ENCODE measurements at places on chromosomes 11 and 22.
A peak's percentile ranks its signal among the peaks of the same experiment; 100 is the strongest.

GRCh38 chr11:2869561-2870427, 15.8 kb downstream of the CDKN1C start:
- DNase-seq: no peak

DNA sequence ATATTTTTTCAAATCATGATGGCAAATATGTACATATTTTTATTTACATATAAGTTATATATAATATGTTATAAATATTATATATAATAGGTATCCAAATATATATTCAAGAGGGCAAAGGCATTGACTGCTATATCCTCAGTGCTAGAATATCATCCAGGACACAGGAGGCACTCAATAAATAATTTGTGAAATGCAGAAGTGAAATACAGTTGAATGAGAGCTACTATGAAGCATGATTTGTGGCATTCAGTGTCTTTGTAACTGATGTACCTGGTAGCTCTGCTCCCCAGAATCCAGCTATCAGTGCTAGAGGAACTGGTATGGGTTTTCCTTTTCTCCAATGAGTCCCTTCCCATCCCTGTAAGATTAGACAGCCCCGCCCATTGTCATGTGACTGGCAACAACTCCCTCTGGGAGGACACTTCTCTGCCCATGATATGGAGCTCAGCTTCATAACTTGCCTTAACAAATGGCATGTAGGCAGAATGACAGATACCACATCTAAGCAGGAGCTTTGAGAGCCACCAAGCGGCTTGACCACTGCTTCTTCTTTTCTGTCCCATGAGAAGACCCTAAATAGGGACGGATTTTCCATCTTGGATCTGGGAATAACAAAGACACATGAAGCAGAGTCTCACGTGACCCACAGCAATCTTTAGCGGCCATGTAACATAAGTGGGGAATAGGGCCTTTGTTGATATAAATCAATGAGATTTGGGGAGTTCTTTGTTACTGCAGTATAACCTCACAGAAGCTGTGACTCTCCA, 10.2 kb upstream of the CD82 start:
- DNase-seq: no peak

DNA sequence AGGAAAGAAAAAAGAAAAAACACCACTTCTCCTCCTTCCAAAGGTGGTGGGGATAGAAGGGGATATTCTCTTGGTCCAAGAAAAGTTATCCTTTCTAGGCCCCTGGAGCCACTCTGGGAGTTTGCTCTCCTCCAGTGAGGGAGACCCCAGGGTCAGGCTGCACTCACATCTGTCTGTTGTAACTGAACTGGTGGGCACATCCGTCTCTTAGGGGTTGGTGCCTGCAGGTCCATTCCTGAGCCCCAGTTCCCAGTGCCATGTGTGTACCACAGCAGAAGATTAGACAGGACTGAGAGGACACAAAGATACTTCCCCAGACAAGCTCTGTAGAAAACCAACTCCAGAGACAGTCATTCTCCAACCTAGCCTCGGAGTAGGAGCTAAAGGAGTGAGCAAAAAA, 3.1 kb upstream of the ATG2A start:
- DNase-seq: no peak

- DNase-seq: no peak
Measured at GRCh38 chr11:130655300-130655699, 206.9 kb downstream of the ADAMTS15 start.

- no peak for DNase-seq
Measured at GRCh38 chr11:93613231-93613831, 48.2 kb upstream of the CEP295 start.

GRCh38 chr11:133955081-133955891, 1.5 kb downstream of the IGSF9B start:
- DNase-seq: no peak

DNA sequence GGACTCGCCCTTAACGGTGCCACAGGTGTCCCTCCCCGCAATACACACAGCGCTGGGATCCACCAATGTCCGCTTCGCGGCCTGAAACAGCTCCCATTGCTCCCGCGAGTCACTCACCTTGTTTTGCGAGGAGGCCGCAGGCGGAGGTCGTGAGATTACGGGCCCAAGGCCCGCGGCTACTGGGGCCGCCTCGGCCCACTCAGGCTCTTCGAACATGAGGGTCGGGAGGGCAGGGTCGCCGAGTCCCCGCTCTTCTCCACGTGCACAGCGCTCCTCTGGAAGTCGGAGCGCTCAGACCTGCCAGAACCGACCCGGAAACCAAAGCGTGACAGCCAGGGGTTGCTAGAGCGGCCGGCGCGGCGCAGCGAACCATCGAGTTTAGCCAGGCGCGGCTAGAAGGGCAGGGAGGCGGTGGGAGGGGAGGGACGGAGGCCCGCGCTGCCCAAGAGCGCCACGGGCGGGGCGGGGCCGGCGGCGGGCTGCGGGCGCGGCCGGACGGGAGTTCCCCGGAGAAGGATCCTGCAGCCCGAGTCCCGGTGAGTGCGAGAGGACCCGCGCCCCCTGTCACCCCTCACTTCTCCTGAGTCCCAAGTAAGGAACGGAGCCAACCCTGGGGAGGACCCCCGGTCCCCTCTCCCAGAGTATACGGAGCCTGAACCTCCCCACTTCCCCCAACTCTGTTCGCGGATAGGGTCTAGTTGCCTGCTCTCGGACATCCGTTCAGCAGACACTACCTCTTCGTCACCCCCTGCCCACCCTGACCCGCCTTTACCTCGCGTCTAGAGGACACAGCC, at the start of the genes ILK and RRP8:
Gene ILK (plus strand): TSS at position 488 of the 794 bp plus-strand sequence. CDS start 498 bp downstream, outside the sequence.
Gene RRP8 (minus strand): TSS at position 330 of the 794 bp plus-strand sequence. CDS start 114 bp downstream, at position 216.
- DNase-seq: peak; percentile 89

- DNase-seq: no peak
Measured at GRCh38 chr11:117631336-117632140, 165.5 kb downstream of the DSCAML1 start.

DNA sequence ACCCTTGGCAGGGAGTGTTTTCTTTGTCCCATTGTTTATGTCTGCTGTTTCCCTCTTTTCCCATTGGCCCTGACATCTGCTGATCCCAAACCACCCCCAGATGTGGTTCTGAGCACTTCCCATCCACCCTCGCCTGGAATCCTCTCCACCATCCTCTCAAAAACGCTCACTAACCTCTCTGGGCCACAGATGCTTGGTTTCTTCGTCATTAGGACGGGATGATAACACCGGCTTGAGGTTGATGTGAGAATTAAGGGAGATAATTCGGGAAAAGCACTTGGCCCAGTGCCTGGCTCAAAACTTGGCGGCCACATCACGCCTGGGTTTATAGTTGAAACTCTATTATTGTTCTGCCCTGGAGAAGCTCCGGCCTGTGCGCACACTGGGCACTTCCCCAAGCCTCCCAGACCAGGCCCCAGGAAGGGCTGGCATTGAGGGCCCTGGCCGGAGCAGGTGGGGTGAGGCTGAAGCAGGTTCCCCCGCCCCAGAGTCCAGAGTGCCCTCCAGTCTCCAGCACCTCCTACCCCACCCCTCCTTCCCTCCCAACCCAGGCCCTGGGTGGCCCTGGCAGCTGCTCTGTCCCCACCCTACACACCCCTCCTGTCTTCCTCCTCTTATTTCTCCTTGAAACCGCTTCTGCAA, 63.7 kb downstream of the CYTH4 start:
- DNase-seq: peak; percentile 91

DNA sequence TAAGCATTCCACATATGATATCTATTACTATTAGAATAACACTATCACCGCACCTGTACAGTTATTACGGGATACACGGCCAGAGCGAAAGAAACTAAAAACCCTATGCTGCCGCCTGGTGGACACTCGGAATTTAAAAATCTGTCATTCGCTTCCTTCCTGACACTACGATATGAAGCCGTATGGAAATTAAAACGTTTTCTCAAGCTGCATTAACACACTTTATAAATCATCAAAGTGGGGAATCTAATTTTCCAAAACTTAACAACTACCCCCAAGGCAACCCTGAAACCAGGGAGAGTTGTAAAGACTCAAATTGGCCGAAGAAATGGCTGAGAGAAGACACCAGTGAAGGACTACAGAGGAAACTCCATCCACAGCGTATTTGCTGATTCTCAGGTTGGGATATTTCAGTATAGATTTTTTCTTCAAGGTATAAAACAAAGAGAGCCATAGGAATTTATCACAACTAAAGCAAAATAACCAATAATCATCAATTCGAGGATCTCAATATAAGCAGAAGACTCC, 1.4 kb downstream of the CCDC73 start:
- DNase-seq: peak; percentile 52

DNA sequence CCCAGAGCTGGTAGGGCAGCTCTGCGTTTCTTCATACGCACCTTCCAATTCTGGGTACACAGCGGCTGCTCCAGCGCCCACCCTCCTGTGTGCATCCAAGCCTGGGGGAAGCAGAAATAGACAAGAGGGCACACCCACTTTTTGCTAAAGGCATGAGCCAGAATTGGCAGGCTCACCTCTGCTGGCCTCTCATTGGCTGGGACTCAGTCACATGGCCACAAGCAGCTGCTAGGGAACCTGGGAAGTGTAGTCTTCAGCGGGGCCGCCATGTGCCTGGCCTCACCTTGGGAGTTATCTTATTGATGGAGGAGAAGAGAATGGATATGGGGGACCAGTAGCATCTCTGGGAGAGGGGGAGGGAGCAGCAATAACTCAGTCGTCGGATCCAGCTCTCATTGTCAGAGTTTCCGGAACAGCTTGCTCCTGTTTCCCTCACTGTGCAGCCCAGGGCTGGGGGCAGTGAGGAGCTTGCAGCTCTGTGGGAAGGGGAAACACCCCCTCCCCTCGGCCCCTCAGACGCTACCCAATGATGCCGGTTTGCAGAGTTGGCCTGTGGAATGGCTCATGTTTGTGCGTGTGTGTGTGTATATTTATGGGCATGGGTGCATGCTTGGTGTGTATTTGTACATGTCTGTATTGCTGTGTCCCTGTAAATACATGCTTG, 11.8 kb upstream of the MIEF1 start:
- DNase-seq: peak; percentile 68

- DNase-seq: no peak
Measured at GRCh38 chr11:60511393-60511792, 3.8 kb upstream of the MS4A13 start.

DNA sequence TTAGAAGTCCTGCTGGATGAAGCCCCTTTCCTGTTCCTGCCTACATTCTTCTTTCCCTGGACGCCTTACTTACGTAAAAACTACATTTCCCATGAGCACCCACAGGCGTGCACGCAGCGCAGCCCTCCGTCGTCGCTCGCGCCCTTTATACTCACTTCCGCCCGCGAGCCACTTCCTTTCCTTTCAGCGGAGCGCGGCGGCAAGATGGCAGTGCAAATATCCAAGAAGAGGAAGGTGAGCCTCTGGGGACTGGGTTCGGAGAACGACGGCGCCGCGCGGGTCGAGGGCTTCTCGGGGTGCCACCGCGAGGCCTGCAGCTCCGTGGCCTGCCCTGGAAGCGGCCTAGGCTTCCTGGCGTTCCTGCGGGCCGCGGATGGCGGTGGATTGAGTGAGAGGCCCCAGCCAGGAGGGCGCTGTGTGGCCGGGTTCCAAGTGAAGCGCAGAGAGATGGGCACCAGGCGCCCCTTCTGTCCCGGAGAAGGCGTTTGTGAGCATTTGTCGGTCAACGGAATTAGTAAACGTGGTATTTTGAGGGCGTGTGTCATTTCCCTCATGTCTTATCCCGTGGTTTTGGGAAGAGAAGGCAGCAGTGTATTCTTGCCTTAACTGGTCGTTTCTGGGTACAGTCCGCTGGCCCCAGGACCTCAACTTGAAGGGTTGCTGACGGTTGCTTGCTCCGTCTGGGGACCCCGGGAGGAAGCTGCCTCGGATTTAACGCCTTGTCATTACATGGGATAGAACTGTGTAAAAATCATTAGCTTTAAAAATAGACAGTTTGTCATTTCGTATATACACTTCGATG, at the start of gene RPS3:
Gene RPS3 (plus strand): TSS at position 175 of the 802 bp plus-strand sequence. CDS start 30 bp downstream, at position 205.
- peak; percentile 91 for DNase-seq

DNA sequence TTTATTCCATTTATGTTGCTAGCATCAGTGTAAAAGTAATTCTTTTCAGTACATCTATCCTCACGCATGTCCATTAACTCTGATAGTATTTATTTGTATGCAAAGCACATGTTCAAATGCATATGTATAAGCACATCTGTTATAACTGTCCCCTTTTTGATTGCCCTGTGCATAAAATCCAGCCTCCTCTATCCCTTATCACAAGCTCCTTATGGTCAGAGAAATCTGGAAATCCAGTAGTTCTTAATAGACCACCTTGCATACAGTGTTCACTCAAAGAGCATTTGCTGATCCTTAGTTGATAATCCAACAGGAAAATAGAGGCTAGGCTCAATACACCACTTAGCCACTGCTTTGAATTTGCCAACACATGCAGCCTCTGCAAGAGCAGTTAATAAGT, 443.5 kb downstream of the AASDHPPT start:
- no peak for DNase-seq

DNA sequence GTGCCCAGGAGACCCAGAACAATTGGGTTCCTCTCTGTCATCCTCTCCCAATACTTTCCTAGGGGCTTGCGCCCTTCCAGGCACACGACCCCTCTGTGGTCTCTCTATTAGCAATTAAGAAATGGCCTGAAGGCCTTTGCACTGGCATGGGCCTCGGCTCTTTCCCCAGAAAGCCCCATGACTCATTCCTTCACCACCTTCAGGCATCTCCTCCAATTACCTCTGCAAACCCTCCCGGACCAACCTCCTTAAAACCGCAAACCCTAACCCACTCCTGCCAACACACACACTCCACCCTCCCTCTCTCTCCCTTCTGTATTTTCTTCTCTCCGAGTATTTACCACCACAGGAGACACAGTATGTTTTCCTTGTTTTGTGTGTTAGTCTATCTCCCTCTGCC, 36.7 kb downstream of the LARGE1 start:
- DNase-seq: no peak

DNA sequence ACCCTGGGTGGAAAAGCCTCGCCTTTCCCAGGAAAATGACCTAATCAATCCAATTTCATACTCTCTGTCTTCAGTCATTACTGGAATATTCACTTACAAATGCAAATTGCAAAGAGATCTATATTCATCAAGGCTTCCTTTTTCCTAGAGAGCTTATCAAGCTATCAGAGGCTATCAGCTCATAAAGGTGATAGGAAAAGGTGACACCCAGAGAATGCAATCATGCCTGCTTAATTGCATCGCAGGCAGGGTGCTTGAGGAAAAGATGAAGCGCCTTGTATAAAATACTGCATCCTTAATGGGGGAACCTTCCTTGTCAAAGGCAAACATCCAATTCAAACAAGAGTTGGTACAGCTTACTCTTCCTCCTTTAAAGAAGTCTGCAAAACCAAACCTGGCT, 59.7 kb downstream of the SHANK2 start:
- no peak for DNase-seq

DNA sequence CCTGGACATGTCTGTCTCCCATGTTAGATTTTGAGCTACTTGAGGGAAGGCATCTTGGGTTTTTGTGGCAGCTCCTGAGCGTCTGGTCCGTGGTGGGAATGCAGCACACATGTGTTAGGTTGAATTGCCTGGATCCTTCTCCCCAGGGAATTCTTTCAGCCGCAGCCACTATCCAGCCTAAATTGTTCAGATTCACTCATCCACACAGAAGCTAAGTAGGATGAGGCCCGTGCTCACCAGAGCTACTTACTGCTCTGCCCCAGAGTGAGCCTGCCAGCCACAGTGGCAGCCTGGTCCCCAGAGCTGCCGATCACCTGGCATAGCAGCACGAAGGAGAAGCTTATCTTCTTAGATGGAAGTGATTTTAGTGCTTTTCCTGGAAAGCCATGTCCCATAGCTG, 34.4 kb upstream of the SORL1-AS1 start:
- DNase-seq: no peak

All from EL (cell line).